ENCODE measurements at places on chromosomes 6 and 20.

DNA sequence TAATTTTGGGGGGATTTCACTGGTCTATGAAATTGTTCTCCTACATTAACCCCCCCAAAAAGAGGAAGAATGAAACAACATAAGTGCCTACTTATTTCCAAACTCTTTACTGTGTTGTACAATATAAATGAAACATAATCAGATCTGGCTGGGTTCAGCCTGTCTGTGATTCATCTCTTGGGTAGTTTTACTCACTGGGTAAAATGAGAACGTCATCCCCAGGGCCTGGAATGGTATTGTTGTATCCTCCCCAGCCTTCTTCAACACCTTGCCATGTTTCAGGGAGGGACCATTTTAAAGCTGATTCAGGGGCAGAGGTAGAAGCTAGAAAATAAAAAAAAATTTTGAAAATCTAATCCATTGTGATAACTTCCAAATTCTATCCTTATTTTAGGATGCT, 256.7 kb downstream of the PKHD1 start:
- DNase-seq, result no peak

- DNase-seq, result no peak
Observed at GRCh38 chr6:48186746-48187145, 75.7 kb upstream of the PTCHD4 start.

- no peak for DNase-seq
Observed at GRCh38 chr20:24296477-24297261, 172.8 kb upstream of the SYNDIG1 start.

- no peak for DNase-seq
Observed at GRCh38 chr20:35953387-35954199, 709 bp downstream of the SCAND1 start.

- no peak for DNase-seq
Observed at GRCh38 chr6:165939601-165940290, 227.9 kb downstream of the TBXT start.

DNA sequence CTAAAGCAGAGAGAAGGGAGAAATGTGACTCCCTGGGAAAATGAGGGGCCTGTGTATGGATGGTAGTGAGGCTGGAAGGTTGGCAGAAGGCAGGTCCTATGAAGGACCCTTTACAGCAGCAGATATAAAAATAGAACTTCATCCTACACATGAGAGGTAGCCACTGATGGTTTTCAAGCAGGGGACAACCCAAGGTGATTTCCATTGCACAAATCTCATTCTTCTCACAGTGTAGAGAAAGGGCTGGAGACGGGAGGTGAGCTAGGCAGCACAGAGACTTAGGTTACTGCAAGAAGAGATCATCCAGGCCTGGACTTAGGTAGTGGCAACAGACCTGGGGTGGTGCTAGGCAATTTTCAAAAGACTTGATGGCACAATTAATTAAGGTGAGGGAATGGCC, 30.7 kb downstream of the TRAM2 start:
- no peak for DNase-seq

GRCh38 chr20:46767127-46767761, 57.8 kb downstream of the SLC2A10 start:
- peak; percentile 17 for DNase-seq

DNA sequence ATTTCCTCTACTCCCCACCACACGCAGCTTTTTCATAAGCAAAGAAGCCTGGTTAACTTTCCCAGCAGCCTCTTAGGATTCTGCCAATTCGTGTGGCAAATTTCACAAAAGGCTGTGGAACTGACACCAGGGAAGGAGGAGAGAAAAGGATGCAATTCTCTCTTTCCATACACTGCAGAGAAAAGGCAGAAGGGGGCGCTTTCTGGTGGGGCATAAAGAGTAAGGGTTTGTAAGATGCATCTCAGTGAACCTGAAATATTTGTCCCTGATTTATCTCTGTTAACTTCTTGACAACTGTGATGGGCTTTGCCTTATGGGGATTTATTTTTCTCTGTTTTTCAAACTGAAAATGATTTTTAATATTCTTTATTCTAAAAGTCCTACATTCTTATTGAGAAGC, 45.5 kb upstream of the GLP1R start:
- DNase-seq, result no peak

GRCh38 chr6:73586416-73586974, 65.7 kb upstream of the EEF1A1 start:
- no peak for DNase-seq

DNA sequence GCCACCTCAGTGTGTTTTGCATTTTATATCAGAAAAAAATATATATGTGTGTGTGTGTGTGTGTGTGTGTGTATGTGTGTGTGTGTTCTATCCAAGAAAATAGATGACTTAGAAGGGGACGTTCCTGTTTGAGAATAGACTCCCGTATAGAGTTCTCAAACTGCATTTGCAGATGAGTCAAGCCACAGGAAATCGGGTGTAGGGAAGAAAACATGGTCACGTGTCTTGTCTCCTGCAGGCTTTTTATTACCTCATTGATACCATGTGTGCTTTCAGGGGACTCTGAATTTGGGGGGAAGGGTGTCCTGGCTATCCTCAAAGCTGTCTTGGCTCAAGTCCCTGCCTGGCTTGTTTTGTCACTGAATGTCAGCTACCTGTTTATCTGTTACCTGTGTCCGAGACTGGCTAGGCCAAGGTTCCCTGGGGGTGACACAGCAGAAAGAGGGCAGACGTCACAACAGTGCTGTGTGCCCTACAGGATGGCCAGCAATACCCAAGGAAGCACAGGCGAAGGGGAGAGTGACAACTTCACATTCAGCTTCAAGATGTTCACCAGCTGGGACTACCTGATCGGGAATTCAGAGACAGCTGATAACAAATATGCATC, 55.7 kb upstream of the NOP56 start:
- no peak for DNase-seq

DNA sequence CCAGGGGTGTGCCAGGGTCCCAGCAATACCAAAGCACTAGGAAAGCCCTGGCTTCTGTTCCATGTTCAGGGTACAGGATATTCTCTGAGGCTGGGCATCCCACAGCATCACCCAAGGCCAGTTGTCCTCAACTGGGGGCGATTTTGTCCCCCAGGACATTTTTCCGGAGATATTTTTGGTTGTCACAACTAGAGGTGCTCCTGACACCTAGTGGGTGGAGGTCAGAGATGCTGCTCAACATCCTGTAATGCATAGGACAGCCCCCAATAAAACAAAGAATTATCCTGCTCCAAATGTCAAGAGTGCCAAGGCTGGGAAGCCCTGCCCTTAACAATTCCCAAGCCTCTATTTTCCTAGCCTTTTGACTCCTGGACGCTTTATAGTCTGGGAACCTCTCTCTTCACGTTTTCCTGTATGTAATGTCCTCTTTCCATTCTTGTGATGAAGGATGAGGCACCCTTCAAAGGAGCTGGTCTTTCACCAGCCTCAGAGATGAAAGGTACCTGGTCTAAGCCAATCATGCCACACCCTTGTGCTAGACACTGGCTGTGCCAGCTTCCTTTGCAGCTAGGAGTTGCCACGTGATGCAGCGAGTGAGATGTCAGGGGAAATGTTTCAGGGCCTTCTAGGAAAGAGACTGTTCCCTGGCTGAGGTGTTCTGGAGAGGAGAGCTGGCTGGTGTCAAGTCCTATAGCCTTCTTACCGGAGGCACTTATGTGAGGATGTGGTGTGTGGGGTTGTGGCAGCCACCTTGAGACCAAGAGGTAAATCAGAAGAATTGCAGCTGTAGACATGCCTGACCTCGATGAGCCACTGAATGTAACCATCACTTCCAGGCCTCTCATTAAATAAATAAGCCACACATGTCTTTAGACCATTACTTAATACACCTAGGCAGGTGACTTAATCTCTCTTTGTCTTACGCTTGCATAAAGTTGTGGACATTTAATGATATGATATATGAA, 23.4 kb upstream of the KCNG1 start:
- DNase-seq, result no peak

DNA sequence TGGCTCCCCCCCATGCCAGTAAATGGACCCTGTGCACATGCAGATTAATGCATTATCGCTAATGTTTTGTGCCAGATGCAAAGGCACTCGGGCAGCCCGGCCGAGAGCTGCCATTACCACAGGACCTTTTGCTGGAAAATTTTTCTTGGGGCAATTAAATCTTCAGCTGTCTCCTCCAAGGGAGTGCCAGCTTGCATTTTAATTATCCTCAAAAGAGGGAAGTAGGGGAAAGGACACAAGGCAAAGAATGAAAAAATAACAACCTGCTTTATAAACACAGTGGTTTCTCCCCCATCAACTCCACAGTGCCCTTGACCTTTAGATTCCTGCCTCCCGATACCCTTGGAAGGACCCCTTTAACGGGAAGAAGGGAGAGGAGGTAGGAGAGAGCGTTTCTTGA, 48.2 kb downstream of the PDYN start:
- DNase-seq, result no peak

- peak; percentile 85 for DNase-seq
Observed at GRCh38 chr20:3163099-3164042, 3.7 kb upstream of the FASTKD5 start.

GRCh38 chr20:43987531-43987930, 72.9 kb downstream of the TOX2 start:
- no peak for DNase-seq

DNA sequence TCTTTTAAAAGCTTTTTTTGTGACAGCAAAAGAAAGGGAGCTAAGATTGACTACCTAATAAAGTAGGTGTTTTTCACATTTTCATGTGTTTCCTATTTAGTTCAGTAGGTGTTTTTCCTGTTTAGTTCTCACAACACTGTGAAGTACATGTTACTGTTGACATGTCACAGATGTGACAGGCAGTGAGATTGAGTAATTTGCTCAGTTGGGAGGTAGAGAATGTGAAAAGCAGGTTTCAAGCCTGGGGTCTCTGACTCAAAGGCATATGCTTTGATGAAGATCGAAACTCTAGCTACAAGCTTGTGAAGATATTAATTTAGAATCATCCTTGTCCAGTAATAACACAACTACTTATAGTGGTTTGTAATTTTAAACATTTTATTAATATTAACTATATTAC, 43.1 kb downstream of the SLX4IP start:
- DNase-seq, result no peak

DNA sequence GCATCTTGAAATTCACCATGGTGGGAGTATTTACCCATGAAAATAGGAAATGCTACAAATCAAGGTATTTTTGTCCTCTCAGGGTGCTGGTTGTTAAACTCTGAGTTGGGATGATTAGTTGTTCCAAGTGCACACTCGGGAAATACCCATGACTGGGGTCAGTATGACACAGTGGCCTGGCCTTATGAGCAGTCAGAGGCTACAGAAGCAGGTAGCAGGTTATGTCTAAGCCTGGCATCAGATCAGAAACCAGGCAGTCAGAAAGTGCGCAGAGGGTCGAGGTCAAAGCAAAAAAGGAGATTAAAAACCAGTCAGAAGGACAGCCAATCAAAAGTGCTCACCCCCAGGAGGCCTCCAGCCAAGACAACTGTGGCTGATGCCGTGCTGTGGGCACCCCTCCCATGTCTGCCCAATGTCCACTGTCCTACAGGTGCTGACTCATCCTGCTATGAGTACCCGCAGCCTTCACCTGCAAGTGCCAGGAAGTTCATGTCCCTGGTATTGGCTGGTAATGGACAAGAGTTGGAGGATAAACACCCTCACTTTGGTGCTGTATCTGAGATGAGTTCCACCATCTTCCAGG, 117.4 kb upstream of the SLC24A3 start:
- DNase-seq, result no peak

- no peak for DNase-seq
Observed at GRCh38 chr6:87807475-87807874, 105.4 kb upstream of the AKIRIN2 start.

GRCh38 chr20:37911838-37912281, 8.9 kb downstream of the VSTM2L start:
- no peak for DNase-seq

- DNase-seq, result no peak
Observed at GRCh38 chr20:35360033-35360432, 51.7 kb downstream of the UQCC1 start.

DNA sequence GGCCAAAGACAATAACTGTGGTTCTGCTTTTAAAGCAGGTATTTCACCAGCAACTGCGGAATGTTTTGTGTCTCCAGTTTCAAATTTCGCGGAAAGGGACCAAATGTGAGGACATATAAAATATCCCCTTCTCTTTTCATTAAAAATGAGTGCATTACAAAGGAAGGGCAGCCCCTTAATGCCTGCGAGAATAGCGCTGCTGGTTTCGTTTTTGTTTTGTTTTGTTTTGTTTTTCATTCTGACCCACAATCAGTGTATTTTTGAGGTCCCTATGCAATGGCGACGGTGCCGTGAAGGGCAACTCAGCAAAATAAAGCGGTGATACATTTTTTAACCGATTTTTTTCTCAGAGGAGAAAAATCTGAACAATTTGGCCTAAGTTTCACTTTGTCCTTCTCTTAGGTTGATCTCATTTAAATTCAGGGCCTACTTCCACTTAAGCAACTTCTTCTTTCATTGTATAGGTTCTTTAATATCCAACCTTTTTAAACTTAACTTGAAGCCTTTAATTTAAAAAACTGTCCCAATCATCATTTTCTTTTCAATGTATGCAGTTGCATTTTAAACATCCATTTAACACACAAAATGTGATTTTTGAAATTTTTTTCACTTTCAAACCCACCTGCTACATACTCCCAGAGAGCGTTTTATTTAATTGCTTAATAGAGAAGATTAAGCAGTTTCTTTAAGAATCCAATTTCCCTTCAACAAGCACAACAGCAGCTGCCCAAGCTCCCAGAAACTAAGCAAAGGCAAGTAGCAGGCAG, 2.9 kb upstream of the HIVEP2 start:
- DNase-seq, result no peak

DNA sequence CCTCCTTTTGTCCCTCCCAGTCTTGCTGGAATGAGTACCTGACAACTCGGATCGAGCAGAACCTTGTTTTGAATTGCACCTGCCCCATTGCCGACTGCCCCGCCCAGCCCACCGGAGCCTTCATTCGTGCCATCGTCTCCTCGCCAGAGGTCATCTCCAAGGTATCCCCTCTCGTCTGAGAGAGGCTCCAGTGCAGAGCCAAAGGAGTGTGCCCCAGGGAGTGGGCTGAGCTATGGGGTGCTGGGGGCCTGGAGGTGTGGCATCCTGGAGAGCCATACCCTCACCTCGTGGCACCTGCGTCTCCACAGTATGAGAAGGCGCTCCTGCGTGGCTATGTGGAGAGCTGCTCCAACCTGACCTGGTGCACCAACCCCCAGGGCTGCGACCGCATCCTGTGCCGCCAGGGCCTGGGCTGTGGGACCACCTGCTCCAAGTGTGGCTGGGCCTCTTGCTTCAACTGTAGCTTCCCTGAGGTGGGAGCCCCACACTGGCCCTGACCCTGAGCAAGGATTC, 8.8 kb downstream of the DNPH1 start:
- no peak for DNase-seq

- no peak for DNase-seq
Observed at GRCh38 chr20:56845546-56846086, 216.5 kb downstream of the TFAP2C start.

GRCh38 chr6:163665464-163665863, 250.9 kb downstream of the QKI start:
- DNase-seq, result no peak

DNA sequence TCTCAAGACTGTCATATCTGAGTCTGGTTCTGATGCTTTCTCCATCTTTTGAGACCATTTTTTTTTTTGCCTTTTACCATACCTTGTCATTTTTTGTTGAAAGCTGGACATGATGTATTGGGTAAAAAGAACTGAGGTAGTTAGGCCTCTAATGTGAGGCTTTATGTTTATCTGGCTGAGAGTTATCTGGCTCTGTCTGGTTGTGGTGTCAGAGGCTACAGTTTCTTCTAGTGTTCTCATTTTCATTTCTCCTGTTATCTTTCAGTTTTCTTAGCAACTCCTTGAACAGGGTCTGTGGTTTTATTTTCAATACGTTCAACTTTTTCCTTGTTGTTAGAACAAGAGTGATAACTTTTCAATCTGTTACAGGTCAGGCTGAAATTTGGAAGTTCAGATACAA, 49.2 kb upstream of the ATXN1 start:
- DNase-seq, result no peak

GRCh38 chr20:48723308-48724264, 104.2 kb downstream of the PREX1 start:
- no peak for DNase-seq

Data from SHP77 (cell line).